ENCODE measurements at places on chromosomes 13 and 19.

- no peak for DNase-seq
- H3K4me3 ChIP-seq = no peak overlapping the region
- no peak overlapping the region for H3K27ac ChIP-seq
Measured at GRCh38 chr13:109541081-109541480, 245.3 kb downstream of the IRS2 start.

GRCh38 chr19:56671613-56671994 lies at the start of gene ZNF835:
ZNF835 (minus strand) TSS chr19:56671757; CDS start chr19:56665198, 6,559 bp downstream.
- no peak within 1 kb of the TSS for H3K27ac ChIP-seq
- DNase-seq = peak; percentile 95
- H3K4me3 ChIP-seq = peak within 1 kb of the TSS; percentile 53
- H3K27me3 ChIP-seq = no peaks in the 10 kb centered on the region
- peaks cover 5% of the 10 kb centered on the region for H3K4me1 ChIP-seq
- H3K36me3 ChIP-seq = no peaks in the 10 kb centered on the region

DNA sequence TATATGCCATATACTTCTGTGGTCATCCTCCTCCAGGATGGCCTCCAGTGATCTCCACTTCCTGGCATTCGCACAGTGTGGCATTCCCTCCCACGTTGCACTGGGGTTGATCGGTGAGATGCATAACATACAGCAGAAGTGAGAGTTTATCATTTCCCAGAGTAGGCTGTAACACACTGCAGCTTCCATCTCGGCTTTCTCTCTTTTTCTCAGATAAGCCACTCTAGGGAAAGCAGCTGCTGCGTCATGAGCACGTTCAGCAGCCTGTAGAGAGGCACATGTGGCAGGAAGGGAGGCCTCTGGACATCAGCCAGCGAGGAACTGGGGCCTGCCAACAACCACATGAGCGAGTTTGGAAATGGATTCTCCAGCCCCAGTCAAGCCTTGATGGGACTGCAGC lies 807.1 kb downstream of the DIAPH3 start:
- H3K27me3 ChIP-seq = no peaks in the 10 kb centered on the region
- no peak overlapping the region for H3K27ac ChIP-seq
- no peak for DNase-seq
- H3K4me3 ChIP-seq = no peak overlapping the region
- peaks cover 5% of the 10 kb centered on the region for H3K4me1 ChIP-seq

DNA sequence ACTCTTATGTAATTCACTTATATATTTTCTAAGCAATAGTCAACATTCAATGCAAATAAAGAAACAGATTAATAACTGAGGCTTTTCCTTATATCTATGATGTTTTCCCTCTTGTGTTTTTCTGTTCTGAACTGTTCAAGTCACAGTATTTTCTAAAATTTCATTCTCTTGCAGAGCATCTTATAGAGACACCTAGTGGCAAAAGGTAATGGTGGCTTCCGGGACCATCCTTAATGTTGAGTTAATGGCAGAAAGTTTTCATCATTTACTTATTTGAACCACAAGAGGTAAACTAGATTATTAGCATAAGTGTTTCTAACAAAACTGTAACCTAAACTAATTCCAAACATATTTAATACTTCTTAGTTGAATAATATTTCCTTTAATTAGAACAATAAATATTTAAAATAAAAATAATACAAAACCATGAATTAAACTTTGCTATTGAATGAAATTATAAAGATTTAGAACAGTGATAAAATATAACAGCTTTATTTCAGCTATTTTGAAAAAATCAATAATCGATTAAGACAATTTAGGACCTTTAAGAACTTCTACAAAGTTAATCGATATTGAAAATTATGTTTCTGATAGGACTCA lies 1.7 kb upstream of the SLITRK5 start:
- H3K27me3 ChIP-seq = peaks cover 32% of the 10 kb centered on the region
- DNase-seq = no peak
- H3K4me1 ChIP-seq = peaks cover 8% of the 10 kb centered on the region
- no peak overlapping the region for H3K27ac ChIP-seq
- no peak overlapping the region for H3K4me3 ChIP-seq

GRCh38 chr13:32408296-32409000 lies 19.5 kb downstream of the N4BP2L1 start:
- H3K36me3 ChIP-seq = no peaks in the 10 kb centered on the region
- no peak for DNase-seq
- peaks cover 2% of the 10 kb centered on the region for H3K4me1 ChIP-seq
- H3K4me3 ChIP-seq = no peak overlapping the region
- H3K27me3 ChIP-seq = no peaks in the 10 kb centered on the region

GRCh38 chr19:3968556-3969434 lies 2.1 kb downstream of the DAPK3 start:
- H3K27ac ChIP-seq = peak overlapping the region; percentile 98
- H3K27me3 ChIP-seq = no peaks in the 10 kb centered on the region
- peak; percentile 97 for DNase-seq
- H3K36me3 ChIP-seq = peaks cover 45% of the 10 kb centered on the region
- peaks cover 25% of the 10 kb centered on the region for H3K4me1 ChIP-seq

GRCh38 chr13:89097994-89098393 lies 1426.8 kb downstream of the SLITRK5 start:
- no peak for DNase-seq
- no peaks in the 10 kb centered on the region for H3K4me1 ChIP-seq
- no peak overlapping the region for H3K27ac ChIP-seq
- H3K27me3 ChIP-seq = no peaks in the 10 kb centered on the region
- no peak overlapping the region for H3K4me3 ChIP-seq

DNA sequence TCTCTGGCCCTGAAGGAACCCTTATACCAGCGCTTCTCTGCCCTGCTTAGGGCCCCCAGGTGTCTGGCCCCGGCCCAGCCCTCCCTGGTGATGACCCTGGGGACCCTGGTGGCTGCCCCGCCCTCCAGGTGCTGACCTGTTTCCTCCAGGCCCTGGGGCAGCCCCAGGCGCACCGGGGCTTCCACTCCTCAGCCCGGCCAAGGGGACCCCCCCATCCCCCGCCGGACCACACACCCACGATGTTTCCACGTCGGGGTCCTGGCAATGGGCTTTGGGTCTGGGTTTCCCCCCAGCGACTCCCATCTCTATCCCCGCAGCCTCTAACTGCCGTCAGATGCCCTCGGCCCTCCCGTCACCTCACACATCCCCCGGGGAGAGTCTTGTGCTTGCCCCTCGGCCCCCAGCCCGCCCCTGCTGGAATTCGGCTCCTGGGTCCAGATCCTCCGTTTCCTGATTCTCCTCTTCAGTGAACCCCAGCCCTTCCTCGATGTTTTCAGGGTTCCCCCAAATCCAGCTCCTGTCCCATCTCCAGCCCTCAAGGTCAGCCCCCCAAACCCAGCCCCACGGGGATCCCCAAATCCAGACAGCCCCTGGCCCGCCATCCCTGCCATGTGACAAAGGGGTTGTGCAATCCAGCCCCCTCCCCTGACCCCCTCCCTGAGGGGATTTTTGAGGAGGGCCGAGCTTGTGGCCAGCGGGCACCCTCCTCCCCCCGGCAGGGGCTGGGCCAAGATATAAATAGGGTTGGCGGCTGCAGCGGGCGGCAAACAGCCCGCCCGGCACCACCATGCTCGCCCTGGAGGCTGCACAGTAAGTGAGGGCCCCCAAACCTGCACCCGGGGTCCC lies at the start of gene SPIB:
SPIB (plus strand) TSS at position 763 of the 846 bp plus-strand sequence; CDS start at position 788, 25 bp downstream.
- H3K36me3 ChIP-seq = peaks cover 7% of the 10 kb centered on the region
- no peak within 1 kb of the TSS for H3K4me3 ChIP-seq

DNA sequence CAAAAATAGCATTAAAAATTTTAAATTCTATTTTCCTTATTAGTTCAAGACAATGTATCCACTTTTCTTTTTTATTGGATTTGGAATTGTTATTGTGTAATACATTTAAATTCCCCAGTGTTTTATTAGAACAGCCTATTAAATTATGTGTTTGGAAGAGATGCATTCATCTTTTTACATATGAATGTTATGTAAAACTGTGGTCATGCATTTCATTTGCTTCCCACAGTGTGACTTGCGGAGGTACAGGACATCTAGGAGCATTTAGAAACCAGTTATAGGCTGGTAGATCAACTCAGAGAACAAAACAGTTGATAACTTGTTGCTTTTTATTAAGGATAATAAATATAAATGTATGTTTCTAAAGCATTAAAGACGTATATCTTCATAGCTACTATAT lies 335.5 kb upstream of the TMTC4 start:
- no peak overlapping the region for H3K27ac ChIP-seq
- H3K4me1 ChIP-seq = no peaks in the 10 kb centered on the region
- DNase-seq = no peak
- H3K36me3 ChIP-seq = no peaks in the 10 kb centered on the region
- no peak overlapping the region for H3K4me3 ChIP-seq

GRCh38 chr19:35127871-35128270 lies 7.0 kb downstream of the LGI4 start:
- no peak for DNase-seq
- no peak overlapping the region for H3K27ac ChIP-seq
- no peaks in the 10 kb centered on the region for H3K27me3 ChIP-seq
- no peak overlapping the region for H3K4me3 ChIP-seq
- H3K36me3 ChIP-seq = no peaks in the 10 kb centered on the region
- H3K4me1 ChIP-seq = no peaks in the 10 kb centered on the region

DNA sequence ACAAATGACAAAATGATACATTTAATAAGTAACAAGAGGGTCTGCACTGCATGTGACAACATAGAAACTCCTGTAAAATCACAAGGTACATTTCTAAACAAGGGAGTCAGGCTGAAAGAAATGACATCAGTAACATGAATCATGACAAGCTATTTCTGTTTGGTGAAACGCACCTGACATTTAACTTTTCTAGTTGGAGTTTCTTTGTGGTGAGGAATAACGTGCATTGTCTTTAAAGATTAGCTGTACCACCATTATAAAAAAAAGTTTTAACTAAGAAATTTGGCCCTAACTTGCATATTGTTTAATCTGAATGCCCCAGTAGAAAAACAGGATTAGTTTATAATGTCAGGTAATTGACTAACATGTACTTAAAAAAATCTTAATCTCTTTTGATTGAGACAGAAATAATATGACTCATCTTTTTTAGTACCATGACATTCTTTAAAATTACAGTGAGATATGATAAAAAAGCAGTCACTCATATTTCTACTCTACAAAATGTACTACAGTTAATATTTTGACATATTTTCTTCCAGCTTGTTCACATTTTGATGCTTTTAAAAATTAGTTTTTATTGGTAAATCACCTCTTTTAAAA lies 418.2 kb downstream of the KLF12 start:
- no peaks in the 10 kb centered on the region for H3K36me3 ChIP-seq
- no peaks in the 10 kb centered on the region for H3K4me1 ChIP-seq
- no peaks in the 10 kb centered on the region for H3K27me3 ChIP-seq
- no peak for DNase-seq
- no peak overlapping the region for H3K27ac ChIP-seq
- H3K4me3 ChIP-seq = no peak overlapping the region

- peak overlapping the region; percentile 81 for H3K27ac ChIP-seq
- DNase-seq = no peak
- peaks cover 18% of the 10 kb centered on the region for H3K36me3 ChIP-seq
- H3K4me3 ChIP-seq = peak overlapping the region; percentile 93
- peaks cover 5% of the 10 kb centered on the region for H3K4me1 ChIP-seq
- H3K27me3 ChIP-seq = no peaks in the 10 kb centered on the region
Measured at GRCh38 chr19:7069904-7070226, 362 bp downstream of the ZNF557 start.

- peak; percentile 63 for DNase-seq
- H3K4me3 ChIP-seq = no peak overlapping the region
- H3K4me1 ChIP-seq = no peaks in the 10 kb centered on the region
- no peak overlapping the region for H3K27ac ChIP-seq
- no peaks in the 10 kb centered on the region for H3K27me3 ChIP-seq
- peaks cover under 1% of the 10 kb centered on the region for H3K36me3 ChIP-seq
Measured at GRCh38 chr19:52343548-52343947, 7.5 kb downstream of the ZNF610 start.

GRCh38 chr19:18684642-18684993 lies 1.1 kb downstream of the CRTC1 start:
- no peak overlapping the region for H3K4me3 ChIP-seq
- no peak for DNase-seq
- H3K27me3 ChIP-seq = no peaks in the 10 kb centered on the region

- DNase-seq = peak; percentile 1
- no peak overlapping the region for H3K27ac ChIP-seq
- no peaks in the 10 kb centered on the region for H3K4me1 ChIP-seq
- H3K4me3 ChIP-seq = no peak overlapping the region
- H3K36me3 ChIP-seq = no peaks in the 10 kb centered on the region
Measured at GRCh38 chr13:93262729-93263345, 36.2 kb downstream of the GPC6 start.

- no peak overlapping the region for H3K4me3 ChIP-seq
- no peak overlapping the region for H3K27ac ChIP-seq
- DNase-seq = no peak
- H3K36me3 ChIP-seq = no peaks in the 10 kb centered on the region
- H3K27me3 ChIP-seq = no peaks in the 10 kb centered on the region
Measured at GRCh38 chr13:66301006-66301405, 929.1 kb downstream of the PCDH9 start.

GRCh38 chr13:36673838-36674326 lies at the start of gene SERTM1:
SERTM1 (plus strand) TSS chr13:36674020; CDS start chr13:36695079, 21,059 bp downstream.
- peak within 1 kb of the TSS; percentile 69 for H3K4me3 ChIP-seq
- DNase-seq = no peak
- no peak within 1 kb of the TSS for H3K27ac ChIP-seq

GRCh38 chr19:38523319-38523718 lies 89.8 kb downstream of the RYR1 start:
- no peak overlapping the region for H3K27ac ChIP-seq
- no peak for DNase-seq
- H3K4me3 ChIP-seq = no peak overlapping the region
- no peaks in the 10 kb centered on the region for H3K36me3 ChIP-seq
- H3K27me3 ChIP-seq = no peaks in the 10 kb centered on the region

- peaks cover 20% of the 10 kb centered on the region for H3K4me1 ChIP-seq
- peaks cover 4% of the 10 kb centered on the region for H3K27me3 ChIP-seq
- H3K4me3 ChIP-seq = peak overlapping the region; percentile 75
- peak; percentile 64 for DNase-seq
- H3K36me3 ChIP-seq = peaks cover 22% of the 10 kb centered on the region
Measured at GRCh38 chr13:109785141-109785891, 1.1 kb downstream of the IRS2 start.

DNA sequence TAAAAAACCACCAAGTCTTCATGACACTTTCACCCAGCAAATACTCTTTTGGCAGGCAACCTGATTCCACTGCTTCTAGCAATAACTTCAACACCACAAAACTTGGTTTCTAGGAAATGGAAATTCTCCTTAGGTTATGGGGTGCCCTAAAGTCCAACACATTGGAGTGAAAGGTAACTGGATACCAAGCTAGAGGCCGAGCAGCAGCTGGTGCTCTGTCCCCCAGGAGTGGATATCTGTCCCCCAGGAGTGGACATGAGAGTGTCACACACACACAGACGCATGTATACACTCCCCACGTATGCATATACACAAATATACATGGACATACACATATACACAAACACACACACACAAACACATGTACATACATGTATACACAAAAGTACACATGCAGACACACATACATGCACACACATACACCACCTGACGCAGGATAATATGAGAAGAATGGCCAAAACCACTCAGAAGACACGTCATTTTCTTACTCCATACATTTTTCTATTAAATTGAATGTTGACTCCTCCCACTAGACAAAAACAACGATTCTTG lies 50.8 kb downstream of the RFX2 start:
- no peak overlapping the region for H3K27ac ChIP-seq
- no peaks in the 10 kb centered on the region for H3K36me3 ChIP-seq
- H3K27me3 ChIP-seq = no peaks in the 10 kb centered on the region
- H3K4me3 ChIP-seq = no peak overlapping the region
- H3K4me1 ChIP-seq = peaks cover 27% of the 10 kb centered on the region
- DNase-seq = peak; percentile 9

Data from trophoblast cell (in vitro differentiated cells and primary cell).